ENCODE measurements at places on chromosomes 5 and 9. TPM values are rescaled to one million over a fixed set of nuclear protein-coding genes. Genes with fewer than 3 reads are reported as not detected.

DNA sequence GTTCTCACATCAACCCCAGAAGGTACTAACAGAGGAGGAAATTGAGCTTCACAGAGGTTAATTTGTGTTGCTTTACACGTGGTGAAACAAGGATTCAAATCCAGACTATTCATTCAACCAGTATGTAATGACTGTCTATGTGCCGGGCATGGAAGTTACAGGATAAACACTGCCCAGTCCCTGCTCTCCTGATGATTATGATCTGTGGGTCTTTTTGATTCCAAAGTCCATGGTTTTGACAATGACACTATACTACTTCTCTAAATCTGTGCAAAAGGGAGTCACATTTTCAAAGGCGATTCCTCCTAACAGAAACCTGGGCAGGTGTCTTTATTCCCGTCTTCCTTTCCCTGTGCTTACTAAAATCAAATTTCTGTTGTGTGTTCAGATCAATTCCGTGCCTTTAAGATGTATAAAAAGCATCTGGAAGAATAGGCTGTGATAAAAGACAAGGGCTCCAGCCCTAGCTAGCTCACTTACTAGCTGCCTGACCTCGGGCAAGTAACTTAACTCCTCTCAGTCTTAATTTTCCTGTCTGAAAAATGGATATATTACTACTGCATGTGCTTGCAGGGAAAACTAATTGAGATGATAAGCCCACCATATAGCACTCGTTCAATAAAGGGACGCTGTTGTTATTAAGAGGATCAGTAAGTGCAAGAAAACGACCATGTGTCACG is 970 bp upstream of the CREBRF start:
- H3K27me3 ChIP-seq, result no peaks in the 10 kb centered on the region
- no peak for DNase-seq
- no peaks in the 10 kb centered on the region for H3K4me1 ChIP-seq
- H3K36me3 ChIP-seq, result no peaks in the 10 kb centered on the region
- H3K27ac ChIP-seq, result no peak overlapping the region

DNA sequence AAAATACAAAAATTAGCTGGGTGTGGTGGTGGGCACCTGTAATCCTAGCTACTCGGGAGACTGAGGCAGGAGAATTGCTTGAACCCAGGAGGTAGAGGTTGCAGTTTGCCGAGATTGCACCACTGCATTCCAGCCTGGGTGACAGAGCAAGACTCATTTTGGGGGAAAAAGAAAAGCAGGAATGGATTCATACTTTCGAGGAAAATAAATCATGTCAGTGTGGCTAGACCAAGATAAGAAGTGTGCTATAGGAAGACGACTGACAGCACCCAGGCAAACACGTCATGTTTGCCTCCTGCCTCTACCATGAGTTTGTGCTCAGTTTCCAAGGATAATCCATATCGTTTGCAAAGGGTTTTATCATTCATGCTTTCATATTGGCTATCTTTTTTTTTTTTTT is 19.3 kb upstream of the ATOSB start:
- H3K4me1 ChIP-seq, result no peaks in the 10 kb centered on the region
- no peak for DNase-seq
- peaks cover 14% of the 10 kb centered on the region for H3K36me3 ChIP-seq
- H3K27me3 ChIP-seq, result no peaks in the 10 kb centered on the region
- H3K27ac ChIP-seq, result no peak overlapping the region

- H3K4me3 ChIP-seq, result peak overlapping the region; percentile 35
- H3K27ac ChIP-seq, result peak overlapping the region; percentile 95
These were observed 42.9 kb downstream of the CDH6 start for GRCh38 chr5:31236339-31236738.

GRCh38 chr9:138040446-138041430 is 163.2 kb downstream of the CACNA1B start:
- no peak overlapping the region for H3K4me3 ChIP-seq
- H3K27ac ChIP-seq, result no peak overlapping the region
- DNase-seq, result no peak
- H3K4me1 ChIP-seq, result peaks cover 3% of the 10 kb centered on the region

- DNase-seq, result no peak
- H3K4me3 ChIP-seq, result no peak overlapping the region
- H3K27me3 ChIP-seq, result peaks cover 5% of the 10 kb centered on the region
- H3K4me1 ChIP-seq, result peaks cover 53% of the 10 kb centered on the region
These were observed 139.6 kb downstream of the SCAMP1 start for GRCh38 chr5:78500028-78500427.

DNA sequence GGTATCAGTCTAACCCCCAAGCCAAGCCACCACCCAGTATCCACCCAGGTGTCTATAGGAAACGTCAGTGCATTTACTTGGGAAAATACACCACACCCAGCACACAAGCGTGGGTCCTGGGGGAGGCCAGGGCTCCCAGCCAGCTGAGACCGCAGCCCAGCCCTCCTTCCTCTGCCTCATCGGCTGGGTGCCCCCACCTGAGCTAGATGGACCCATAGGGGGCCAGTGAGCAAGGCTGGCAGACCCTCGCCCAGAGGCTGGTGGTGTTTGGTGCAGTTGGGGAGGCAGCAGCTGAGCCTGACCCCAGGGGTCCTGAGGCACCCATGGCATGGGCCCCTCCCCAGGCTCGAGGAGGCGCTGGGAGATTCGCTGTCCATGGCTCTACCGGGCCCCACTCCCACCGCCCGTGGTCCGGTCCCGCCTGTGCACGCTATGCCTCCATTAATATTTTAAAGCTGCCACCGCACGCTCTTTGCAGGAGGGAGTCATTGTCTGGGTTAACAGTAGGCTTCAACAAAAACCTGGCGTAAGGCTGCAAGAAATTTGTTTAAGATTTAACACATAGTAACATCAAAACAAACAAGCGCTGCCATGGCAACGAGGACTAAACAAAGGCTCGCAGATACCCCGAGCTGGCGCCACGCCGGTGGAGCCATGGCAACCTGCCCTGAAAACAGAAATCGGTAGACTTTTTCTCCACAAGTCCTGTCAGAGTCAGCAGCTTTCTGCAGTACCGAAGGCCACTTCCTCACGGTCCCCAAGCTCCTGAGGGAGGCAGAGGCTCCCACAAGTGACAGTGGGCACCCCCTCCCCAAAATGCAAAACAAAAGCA is 20.6 kb downstream of the TPPP start:
- peak; percentile 20 for DNase-seq
- H3K4me1 ChIP-seq, result peaks cover 3% of the 10 kb centered on the region
- H3K27me3 ChIP-seq, result peaks cover 16% of the 10 kb centered on the region
- H3K4me3 ChIP-seq, result no peak overlapping the region
- peak overlapping the region; percentile 22 for H3K27ac ChIP-seq

DNA sequence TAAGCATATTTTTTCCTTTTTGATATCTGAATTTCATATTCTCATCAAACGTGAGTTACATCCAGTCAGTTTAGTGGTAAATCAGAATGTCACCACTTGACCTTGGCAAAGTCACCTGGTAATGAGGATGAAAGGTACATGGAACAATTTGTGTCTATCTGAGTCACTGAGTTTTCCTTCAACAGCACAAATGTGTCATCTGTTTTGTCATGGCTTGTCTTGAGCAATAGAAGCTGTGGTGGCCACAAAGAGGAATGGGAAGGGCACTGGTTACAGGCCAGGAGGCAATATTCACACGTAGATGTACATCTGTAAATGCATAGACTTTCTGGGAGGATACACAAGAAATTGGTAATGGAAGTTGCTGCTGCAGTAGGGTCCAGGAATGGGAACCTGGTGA is 8.4 kb upstream of the ZNF474 start:
- no peak for DNase-seq
- H3K4me1 ChIP-seq, result no peaks in the 10 kb centered on the region
- no peaks in the 10 kb centered on the region for H3K36me3 ChIP-seq
- H3K27ac ChIP-seq, result no peak overlapping the region
- no peak overlapping the region for H3K4me3 ChIP-seq

PROB1 gene
- total RNA-seq, result 1.3 TPM

DNA sequence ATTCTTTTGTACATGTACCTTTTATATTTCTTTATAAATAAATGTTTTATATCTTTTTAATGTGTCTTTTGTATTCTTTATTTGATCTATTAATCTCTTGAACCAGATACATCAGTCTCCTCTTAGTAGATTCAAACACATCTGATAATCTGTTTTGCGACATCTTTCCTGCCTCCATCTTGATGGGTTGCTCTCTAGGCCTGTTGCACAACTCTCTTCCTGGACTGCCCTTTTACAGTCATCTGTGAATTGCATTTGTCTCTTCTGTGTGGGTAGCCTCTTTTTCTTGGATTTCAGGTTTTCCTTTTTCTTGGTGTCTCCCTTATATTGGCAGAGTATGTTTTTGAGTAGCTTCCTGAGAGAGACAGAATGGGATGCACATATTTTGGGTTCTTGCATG is 6.2 kb downstream of the ZFYVE16 start:
- H3K27me3 ChIP-seq, result no peaks in the 10 kb centered on the region
- H3K36me3 ChIP-seq, result no peaks in the 10 kb centered on the region
- H3K27ac ChIP-seq, result no peak overlapping the region
- DNase-seq, result no peak

LCN9 gene
- not detected for total RNA-seq

DNA sequence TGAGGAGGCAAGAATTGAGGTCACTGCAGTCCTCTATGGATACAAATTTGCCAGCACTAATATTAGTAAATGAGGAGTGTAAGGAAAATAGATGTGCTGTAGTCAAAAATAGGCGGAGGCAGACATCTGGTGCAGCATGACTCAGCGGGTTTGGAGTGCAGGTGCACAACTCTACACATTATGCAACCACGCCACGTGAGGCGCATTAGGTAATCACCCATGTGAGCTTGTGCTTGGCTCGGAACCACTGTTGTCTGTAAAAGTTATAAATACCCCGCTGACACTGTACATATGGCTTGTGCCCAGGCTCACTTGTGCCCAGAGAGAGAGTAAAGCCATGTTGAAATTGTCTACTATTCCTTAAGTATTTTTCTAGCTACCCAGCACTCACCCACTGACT is 623.5 kb upstream of the NUDT12 start:
- no peak for DNase-seq
- H3K36me3 ChIP-seq, result peaks cover 22% of the 10 kb centered on the region
- peaks cover 4% of the 10 kb centered on the region for H3K27me3 ChIP-seq
- no peak overlapping the region for H3K4me3 ChIP-seq

DNA sequence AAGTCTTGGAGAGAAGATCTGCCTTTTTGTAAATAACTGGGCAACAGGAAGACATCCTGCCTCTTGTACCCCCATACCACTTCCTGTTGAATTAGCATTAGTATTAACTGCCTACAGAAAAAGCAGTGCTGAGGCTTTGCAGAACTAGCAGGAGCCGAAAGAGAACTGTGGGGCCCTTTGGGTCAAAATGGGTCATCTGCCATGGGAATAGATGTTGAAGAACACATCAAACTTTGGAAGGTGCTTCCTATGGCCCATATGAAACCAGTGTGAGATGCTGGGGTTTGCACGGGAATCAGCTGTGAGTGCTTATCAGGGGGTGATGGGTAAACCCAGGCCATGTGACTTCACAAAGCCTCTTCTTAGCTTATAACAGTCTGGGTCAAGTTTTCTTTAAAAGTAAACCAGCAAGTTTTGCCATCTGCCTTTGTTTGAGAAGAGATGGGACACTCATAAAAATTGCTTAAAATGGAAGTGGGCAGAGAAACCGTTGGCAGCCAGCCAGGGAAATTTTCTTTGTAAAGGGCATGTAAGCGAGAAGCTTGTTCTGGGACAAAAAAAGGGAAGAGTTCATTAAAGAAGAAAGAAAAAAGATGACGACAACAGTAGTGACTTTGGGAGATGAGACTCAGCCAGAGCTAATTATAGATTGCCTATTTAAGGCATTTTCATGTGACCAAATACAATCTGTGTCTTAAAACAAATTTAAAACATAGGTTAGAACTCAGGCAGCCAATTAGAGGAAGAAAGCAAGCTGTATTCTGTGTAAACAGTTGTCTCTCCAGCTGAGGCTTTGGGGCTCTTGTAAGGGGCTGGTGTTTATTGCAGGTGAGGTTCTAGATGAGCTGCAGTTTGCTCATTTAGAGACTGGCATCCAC is 4.4 kb downstream of the SLC25A25 start:
- no peak for DNase-seq
- peak overlapping the region; percentile 19 for H3K27ac ChIP-seq
- no peak overlapping the region for H3K4me3 ChIP-seq
- no peaks in the 10 kb centered on the region for H3K36me3 ChIP-seq

DNA sequence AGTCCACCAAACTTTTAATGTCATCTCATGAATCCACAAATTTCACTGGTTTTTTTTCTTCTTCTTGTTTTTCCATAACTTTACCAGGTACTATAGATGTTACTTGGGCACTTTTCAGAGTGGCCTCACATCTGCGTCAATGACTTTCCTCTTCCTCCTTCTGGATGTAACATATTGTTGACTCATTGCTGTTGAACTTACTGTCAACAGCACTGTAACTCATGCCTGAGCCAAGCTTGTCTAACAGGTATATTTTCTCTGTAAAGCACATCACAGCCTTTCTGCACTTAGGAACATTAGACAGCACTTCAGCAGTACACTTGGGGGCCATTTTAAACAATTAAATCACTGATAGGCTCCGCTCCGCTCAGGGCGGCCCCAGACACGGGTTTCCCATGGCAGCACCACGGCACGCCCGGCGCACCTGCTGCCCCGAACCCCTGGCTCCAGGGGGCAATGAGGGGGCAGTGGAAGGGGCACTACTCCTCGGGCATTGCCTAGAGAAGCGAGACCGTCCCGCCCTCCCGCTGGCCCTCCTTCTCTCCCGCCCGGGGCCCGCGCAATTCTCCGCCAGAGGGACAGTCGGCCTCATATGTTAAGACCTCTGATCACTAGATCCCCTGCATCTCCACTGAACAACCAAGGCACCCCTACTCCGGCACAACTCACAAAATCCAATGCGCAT is 41.9 kb upstream of the SPATA31C2 start:
- H3K36me3 ChIP-seq, result no peaks in the 10 kb centered on the region
- H3K4me1 ChIP-seq, result peaks cover 3% of the 10 kb centered on the region
- H3K27me3 ChIP-seq, result no peaks in the 10 kb centered on the region
- no peak overlapping the region for H3K27ac ChIP-seq
